H1 (cell line): ENCODE measurements at places on chromosomes 3 and 15. TPM values are rescaled to one million over a fixed set of nuclear protein-coding genes. Genes with fewer than 3 reads are reported as not detected.

- H3K4me1 ChIP-seq = no peaks in the 10 kb centered on the region
- no peak for DNase-seq
- H3K27ac ChIP-seq = no peak overlapping the region
- H3K27me3 ChIP-seq = no peaks in the 10 kb centered on the region
These were observed 483.8 kb downstream of the TUSC7 start for GRCh38 chr3:117193390-117193789.

TLR9 gene
- not detected in 2 replicates for total RNA-seq

IGDCC3 gene
- 45.7 and 45.9 TPM in 2 replicates for total RNA-seq

- peaks cover 22% of the 10 kb centered on the region for H3K4me1 ChIP-seq
- no peak overlapping the region for H3K27ac ChIP-seq
These were observed 13.0 kb downstream of the CPN2 start for GRCh38 chr3:194337965-194338753.

LDHAL6B gene
- not detected in 2 replicates for total RNA-seq

DNA sequence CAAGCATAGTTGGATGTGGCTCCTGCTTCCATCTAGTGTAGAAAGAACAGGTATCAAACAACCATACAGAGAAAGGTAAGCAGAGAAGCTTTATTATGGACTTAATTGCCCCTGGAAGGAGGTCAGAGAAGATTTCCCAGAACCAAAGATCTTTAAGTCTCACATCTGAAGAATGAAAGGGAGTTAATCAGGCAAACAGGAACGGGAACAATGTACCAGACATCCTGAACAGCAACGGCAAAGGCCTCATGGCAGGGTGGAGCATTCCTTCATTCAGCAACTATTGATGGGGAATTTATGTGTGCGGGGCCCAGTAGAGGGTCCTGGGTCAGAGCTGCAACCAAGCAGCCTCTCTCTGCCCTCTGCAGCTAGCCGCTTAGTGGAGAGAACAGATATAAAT, 61.5 kb downstream of the LMCD1 start:
- no peak overlapping the region for H3K27ac ChIP-seq
- H3K4me3 ChIP-seq = no peak overlapping the region
- no peaks in the 10 kb centered on the region for H3K36me3 ChIP-seq
- H3K27me3 ChIP-seq = no peaks in the 10 kb centered on the region
